ENCODE measurements at places on chromosomes 11 and 22.

DNA sequence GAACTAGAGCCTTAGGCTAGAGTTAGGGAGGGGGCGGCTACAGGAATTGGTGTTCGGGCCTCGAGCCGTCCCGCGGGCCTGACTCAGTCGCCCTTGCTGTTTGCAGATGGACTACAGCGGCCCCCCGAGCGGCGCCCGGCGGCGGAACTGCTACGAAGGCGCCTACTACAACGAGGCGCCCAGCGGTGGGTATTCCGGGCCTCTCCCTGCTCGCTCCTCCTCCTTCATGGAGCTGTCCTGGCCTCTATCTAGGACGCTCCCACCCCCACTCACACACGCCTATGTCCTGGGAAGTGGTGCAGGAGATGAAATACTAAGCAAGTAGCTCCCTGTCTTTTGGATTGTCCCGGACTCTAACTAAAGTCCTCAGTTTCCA is 1.4 kb downstream of the MYOD1 start:
- no peak for DNase-seq

DNA sequence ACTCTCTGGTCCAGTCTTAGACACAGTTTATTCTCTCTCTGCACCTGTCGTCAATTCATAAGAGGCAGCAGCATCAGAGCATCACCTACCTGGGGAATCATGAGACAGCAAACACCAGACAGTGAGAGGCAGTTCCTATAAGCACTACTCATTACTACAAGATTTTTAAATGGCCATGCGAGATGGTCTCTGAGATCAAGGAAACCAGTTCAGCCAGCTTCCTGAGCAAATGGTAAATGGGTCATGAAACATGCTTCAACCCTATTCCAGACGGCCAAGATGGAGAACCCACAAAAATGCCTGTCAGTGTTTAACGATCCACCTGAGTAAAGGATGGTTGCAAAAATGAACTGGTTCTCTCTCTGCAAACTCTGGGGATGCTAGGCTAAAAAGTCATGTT is 52.9 kb downstream of the SYTL2 start:
- no peak for DNase-seq

DNA sequence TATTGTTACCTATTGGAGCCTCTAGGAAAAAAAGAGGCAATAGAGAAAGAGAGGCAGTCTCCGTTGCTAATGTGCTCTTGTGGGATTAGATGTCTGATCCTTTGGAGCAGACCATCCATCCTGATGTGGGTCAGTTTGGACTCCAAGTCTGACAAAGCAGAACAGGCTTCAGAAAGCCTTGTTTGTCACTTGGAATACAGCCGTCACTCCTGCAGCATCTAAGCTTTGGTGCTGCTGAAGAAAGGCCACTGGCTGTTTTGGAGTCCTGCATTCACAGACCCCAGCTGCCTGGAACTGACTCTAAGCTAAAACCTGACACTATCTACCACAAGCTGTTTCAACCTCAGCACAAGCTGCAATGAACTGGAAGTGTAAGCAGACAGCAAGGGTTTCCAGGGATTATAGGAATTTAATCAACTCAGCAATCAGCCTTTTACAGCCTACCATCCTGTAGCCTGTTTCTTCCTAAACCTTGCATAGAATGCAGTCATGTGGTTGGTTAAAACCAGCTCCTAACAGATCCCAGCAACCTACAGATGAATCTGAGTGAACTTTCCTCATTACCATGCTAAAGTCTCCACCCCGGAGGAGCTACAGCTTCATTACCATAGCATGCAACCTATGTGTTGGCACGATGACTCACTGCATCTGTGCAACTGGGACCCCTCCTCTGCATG is 3.7 kb upstream of the PLAAT4 start:
- DNase-seq = no peak

DNA sequence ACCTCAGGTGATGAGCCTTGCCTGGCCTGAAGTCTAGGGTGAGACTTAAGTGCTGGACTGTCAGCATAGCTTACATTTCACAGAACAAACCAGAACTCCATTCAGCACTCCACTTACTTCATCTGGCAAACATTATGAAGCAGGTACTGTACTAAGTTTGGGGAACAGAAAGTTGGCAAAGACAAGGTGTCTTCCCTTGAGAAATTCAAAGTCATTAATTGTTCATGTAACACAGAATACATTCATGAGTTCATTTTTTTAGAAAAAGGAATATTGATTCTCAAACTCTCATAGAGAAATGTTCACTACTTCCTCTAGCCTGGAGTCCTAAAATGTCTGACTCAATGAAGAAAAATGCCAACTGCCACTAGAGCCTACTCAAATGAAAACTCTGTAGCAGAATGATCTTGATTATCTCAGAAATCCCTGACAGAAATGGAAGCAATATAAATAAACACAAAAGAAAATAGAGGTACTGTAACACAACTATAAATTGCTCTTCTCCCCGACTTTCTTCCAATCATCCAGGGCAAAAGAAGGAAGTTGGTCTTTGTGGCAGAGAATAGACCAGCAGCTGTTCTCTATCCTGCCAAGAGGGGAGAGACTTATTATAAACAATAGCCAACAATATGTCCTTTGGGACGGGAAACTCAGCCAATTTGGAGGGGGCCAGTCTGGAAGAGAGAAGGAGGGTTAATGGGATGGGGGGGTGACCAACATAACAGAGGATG is 129.2 kb upstream of the MTMR2 start:
- DNase-seq = no peak

GRCh38 chr22:33409079-33409478 is 350.9 kb upstream of the SYN3 start:
- no peak for DNase-seq

DNA sequence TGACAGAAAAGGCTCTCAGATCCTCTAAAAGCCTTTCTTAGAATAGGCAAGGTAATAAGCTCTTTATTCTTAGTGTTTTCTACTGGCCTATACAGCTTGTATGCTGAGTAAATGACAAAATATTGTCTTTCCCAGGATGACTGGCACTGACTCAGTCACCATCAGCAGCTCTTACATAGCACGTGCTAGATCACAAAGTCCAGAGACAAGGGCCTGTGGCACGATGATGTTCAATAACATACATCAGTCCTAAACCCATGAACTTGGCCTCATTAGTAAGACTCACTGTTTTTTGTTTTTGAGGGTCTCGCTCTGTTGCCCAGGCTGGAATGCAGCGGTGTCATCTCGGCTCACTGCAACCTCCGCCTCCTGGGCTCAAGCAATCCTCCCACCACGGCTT is 42.7 kb downstream of the CELF1 start:
- DNase-seq = no peak

DNA sequence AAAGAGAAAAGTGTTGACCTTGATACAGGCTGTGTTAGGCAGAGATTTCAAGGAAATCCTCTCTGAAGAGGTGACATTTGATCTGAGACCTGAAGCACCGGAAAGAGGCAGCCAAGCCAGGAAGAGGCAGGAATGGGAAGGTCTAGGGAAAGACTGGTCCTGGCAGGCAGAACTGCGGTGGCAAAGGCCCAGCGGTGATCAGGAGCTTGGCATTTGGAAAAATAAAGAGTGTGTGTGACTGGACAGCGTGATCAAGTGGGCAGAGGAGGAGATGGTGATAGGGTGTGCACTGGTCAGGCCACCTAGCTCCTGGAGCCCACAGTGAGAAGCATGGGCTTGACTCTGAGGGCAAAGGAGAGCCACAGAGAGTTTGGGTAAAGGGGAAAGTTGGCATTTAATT is 27.2 kb upstream of the GAB4 start:
- DNase-seq = no peak

- DNase-seq = no peak
Observed at GRCh38 chr11:25587496-25587895, 744.4 kb upstream of the ANO3 start.

DNA sequence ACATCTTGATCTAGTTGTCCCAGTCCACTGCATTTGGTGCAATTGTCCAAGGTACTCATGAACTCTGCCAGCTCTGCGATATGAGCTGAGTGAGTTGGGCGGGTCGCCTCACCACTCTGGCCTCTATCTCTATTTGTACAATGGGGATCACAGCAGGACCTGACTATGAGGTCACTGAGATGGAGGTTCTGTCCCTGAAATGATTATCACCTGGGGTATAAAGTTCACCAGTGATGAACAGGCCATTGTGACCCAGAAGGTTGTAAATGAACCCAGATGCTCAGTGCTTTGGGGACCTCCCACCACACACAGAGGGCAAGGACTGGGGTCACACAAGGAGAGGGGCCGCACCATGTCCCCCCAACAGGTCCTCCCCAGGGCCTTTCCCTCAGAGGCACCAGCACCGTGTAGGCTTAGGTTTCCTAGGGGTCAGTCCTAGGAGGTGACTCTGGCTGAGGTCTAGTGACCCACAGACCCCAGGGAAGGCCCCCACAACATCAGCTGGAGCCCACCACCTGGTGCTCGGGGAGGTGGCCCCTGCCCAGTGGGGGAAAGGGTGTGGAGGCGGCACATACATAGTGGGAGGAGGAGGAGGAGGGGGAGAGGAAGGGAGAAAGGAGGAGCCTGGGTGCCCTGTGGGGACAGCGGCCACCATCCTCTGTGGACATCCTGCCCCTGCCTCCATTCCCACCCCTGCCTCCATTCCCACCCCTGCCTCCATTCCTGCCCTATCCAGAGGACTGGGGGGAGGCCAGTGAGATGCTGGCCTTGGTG is 25.0 kb upstream of the IGLL1 start:
- no peak for DNase-seq

- DNase-seq = peak; percentile 95
Observed at GRCh38 chr11:118608360-118609227, 1.2 kb downstream of the PHLDB1 start.

DNA sequence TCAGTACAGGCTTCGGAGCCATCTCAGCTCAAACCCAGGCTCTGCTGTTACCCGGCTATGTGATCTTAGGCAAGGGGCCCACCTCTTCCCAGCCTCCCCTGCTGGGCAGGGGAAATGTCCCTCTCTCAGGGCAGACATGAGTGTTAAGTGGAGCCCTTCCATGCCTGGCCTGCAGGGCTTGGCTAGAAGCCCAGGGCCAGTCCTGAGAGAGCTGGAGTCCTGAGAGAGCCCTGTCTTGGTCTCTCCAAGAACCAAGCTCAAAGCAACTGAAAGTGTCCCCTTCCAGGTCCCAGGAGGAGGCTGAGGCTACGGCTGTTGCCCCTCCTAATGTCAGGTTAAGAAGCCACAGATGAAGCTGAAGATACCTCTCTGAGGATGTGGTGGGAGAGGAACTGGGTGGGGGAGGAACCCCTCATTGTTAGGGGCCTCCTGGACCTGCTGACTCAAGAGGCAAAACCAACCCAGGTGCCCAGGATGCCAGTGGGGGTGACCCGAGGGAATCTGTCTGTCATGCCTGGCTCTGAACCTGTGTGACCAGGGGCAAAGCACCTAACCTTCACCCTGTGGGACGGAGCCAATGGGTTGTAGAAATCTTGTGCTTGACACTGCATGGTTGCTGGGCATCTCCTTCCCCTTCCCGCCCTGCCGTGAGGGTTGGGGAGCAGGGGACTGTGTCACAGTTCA is 4.2 kb downstream of the ZP1 start:
- DNase-seq = no peak

DNA sequence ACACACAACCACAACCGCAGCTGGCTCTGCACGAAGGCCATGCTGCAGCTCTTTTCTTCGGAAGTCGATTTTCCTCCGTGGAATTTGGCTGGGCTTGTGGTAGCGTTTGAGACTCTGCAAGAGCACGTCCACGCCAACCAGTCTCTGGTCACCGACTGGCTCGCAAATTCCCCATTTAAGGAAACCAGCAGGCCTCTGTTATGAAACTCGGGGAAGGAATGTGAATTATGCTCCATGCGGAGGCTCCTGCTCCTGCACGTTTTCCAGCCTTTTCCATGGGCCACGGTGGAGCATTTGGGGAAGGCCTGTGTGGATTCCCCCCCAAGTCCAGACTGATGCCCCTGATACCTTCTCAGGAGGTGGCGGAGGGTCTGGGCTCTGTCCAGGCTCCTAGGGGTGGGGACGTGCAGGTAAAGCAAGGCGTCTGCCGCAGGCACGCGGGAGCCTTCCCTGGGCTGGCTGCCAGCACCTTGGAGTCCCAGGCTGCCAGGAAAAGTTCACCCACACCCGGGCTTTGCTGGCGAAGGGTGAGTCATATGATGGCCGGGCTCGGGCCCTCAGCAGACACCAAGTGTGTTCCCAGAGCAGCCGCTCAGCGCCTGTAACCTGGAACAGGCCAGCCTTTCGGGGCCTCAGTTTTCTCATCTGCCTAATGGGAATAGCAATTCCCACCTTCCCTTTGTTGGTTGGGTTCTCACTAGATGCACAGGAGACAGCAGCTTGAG is 41.9 kb downstream of the LRP5 start:
- DNase-seq = no peak

GRCh38 chr22:30824096-30824495 is 129.4 kb downstream of the OSBP2 start:
- DNase-seq = no peak

DNA sequence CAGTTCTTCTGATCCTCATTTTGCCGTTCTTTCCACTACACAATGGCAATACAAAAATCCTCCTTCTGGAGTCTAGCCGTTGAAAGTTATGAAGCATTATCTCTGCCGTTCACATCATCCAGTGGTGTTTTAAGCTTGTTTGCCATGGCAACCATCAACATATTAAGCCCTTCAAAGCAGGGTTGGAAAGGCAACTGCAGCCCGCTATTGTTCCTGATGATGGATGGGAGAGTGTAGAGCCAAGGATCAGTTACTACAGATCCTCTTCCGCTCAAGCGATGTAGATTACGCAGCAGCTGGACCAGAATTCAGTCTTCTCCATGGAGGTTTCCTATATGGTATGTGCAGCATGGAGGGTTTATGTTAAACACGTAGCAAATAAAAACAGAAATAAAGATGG is 352.7 kb downstream of the NTM start:
- no peak for DNase-seq

DNA sequence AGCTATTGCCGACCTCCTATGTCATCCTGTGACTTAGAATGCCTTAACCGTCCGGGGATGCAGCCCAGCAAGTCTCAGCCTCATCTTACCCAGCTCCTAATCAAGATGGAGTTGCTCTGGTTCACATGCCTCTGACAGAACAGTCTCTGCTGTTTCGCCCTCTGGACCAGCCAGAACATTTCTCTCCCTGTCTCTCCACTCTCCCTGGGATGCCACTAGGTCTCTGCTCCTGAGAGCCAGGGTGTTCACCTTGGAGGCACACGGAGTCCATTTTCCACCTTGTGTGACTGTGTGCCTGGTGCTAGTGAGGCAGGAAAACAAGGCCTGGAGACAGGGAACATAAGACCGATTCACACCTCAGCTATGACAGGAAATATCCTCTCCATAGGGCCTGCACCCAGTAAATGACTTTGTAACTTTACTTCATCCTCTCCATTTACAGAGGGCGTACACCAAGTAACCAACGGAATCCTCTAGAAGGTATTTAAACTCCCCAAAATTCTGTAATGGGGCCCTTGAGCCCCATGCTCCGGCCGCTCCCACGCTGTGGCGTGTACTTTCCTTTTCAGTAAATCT is 16.8 kb upstream of the B4GALNT4 start:
- no peak for DNase-seq

Data from activated CD4-positive, alpha-beta T cell treated with anti-CD3 and anti-CD28 coated beads for 4 hours (primary cell).